GM12878 (cell line): ENCODE measurements at places on chromosomes 2 and 18. TPM values are rescaled to one million over a fixed set of nuclear protein-coding genes. Genes with fewer than 3 reads are reported as not detected.

Gene TLX2
- 5.3 and 5.5 TPM in 2 replicates for total RNA-seq

Gene SLC9A4
- 0.05 and 0.10 TPM in 2 replicates for total RNA-seq

Gene FBLN7
- 0.10 TPM in 1 of 2 replicates, not detected in the other for total RNA-seq

Gene IL18RAP
- total RNA-seq: 0.54 and 1.4 TPM in 2 replicates

Gene FAM237A
- total RNA-seq: not detected in 2 replicates

DNA sequence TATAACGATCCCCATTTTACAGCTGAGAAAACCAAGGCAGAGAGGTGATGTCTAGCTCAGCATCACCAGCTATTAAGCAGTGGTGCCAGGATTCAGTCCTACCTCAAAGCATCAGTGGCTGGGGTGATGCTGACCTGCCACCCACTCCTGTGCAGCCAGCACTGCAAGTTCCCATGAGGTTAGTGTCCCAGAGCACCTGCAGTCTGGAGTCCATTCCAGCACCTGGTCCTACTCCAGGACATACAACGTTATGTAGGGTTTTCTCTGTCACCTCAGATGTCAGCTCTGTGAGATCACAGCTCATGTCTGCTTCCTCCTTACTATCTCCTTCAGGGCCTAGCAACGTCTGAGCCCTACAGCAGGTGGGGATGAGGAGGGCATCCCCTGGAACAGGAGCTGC is 328.0 kb upstream of the HS6ST1 start:
- H3K4me1 ChIP-seq: no peaks in the 10 kb centered on the region
- no peaks in the 10 kb centered on the region for H3K36me3 ChIP-seq
- no peak for DNase-seq
- H3K27ac ChIP-seq: no peak overlapping the region
- H3K4me3 ChIP-seq: no peak overlapping the region

DNA sequence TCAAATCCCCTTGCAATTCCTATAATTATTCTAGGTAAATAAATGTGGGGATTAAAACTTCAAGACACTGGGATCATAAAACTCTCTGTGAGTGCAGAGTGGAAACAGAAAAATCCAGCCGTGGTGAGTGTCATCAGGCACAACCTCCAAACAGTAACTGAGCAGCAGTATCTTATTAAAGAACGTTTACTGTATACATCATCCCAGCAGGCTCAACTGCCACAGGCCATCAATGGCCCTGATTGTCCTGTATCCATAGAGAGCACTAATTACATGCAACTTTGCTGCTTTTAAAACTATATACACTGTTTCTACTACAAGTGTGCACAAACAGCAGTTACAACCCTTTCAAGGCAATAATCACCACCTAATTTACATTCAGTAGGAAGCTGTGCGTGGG is 23.9 kb downstream of the GAREM1 start:
- H3K27me3 ChIP-seq: no peaks in the 10 kb centered on the region
- H3K4me3 ChIP-seq: no peak overlapping the region
- no peak for DNase-seq
- H3K27ac ChIP-seq: no peak overlapping the region
- no peaks in the 10 kb centered on the region for H3K36me3 ChIP-seq

DNA sequence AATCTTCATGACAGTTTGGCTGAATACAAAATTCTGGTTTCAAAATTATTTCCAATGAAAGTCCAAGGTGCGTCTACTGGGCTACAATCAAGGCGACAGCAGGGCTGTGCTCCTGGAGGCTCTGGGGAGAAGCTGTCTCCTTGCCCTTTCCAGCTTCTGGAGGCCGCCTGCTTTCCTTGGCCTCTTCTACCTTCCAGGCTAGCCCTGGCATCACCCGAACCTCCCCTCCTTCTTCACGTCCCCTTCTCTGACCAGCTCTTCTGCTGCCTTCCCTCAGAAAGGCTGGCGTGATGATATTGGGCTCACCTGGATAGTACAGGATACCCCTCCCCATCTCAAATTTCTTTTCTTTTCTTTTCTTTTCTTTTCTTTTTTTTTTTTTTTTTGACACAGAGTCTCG is 115.5 kb downstream of the KCNF1 start:
- H3K4me1 ChIP-seq: no peaks in the 10 kb centered on the region
- no peaks in the 10 kb centered on the region for H3K36me3 ChIP-seq
- no peak overlapping the region for H3K4me3 ChIP-seq
- H3K27me3 ChIP-seq: no peaks in the 10 kb centered on the region; the same call in 1 of the 2 replicates

- H3K27me3 ChIP-seq: no peaks in the 10 kb centered on the region
- no peaks in the 10 kb centered on the region for H3K4me1 ChIP-seq
- no peak overlapping the region for H3K4me3 ChIP-seq
- H3K36me3 ChIP-seq: no peaks in the 10 kb centered on the region
These were observed 231.9 kb upstream of the SIX2 start for GRCh38 chr2:45241061-45241561.

- no peak for DNase-seq
- H3K36me3 ChIP-seq: no peaks in the 10 kb centered on the region
- H3K27ac ChIP-seq: no peak overlapping the region
- no peaks in the 10 kb centered on the region for H3K4me1 ChIP-seq
These were observed 20.4 kb downstream of the PKP4 start for GRCh38 chr2:158477202-158477601.

DNA sequence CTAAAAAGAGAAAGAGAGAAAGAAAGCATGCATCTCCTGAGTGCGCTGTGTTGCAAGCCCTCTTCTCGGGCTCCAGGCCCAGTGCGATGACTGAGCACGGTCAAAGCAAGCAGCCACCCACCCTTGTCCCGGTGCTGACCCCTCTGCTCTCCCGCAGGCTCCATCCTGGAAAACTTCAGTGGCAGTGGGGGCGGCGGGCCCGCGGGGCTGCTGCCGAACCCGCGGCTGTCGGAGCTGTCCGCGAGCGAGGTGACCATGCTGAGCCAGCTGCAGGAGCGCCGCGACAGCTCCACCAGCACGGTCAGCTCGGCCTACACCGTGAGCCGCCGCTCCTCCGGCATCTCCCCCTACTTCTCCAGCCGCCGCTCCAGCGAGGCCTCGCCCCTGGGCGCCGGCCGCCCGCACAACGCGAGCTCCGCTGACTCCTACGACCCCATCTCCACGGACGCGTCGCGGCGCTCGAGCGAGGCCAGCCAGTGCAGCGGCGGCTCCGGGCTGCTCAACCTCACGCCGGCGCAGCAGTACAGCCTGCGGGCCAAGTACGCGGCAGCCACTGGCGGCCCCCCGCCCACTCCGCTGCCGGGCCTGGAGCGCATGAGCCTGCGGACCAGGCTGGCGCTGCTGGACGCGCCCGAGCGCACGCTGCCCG is 252.5 kb downstream of the GLI2 start:
- no peak overlapping the region for H3K4me3 ChIP-seq
- H3K27me3 ChIP-seq: no peaks in the 10 kb centered on the region; the same call in none of the 2 replicates
- no peaks in the 10 kb centered on the region for H3K36me3 ChIP-seq
